A549 treated with dexamethasone at 1 μM for 4 hours (cell line): ENCODE measurements at places on chromosomes 13 and 19. TPM values are rescaled to one million over a fixed set of nuclear protein-coding genes. Genes with fewer than 3 reads are reported as not detected.

Gene PRX
- 1.2 to 1.3 TPM (median 1.3 TPM) in 5 replicates for total RNA-seq

Gene SLC25A23
- 15.0 to 23.2 TPM (median 20.4 TPM) in 5 replicates for total RNA-seq

Gene ZNRF4
- total RNA-seq, result not detected in 5 replicates

Gene ZNF382
- total RNA-seq, result 0.05 to 0.07 TPM (median 0.06 TPM) in 4 of 5 replicates, not detected in the other

Gene DKKL1
- 0.30 to 0.76 TPM (median 0.55 TPM) in 5 replicates for total RNA-seq

Gene MBD3L3
- not detected in 5 replicates for total RNA-seq

Gene TEX26
- not detected in 5 replicates for total RNA-seq

Gene IZUMO4
- 0.30 to 0.73 TPM (median 0.47 TPM) in 5 replicates for total RNA-seq

Gene ICAM5
- 0.19 to 0.93 TPM (median 0.81 TPM) in 5 replicates for total RNA-seq

Gene PSG2
- total RNA-seq, result not detected in 5 replicates

Gene APOC4
- not detected in 5 replicates for total RNA-seq

Gene DNAAF3
- 3.2 to 7.0 TPM (median 5.7 TPM) in 5 replicates for total RNA-seq

Gene CCDC159
- total RNA-seq, result 4.0 to 4.7 TPM (median 4.3 TPM) in 5 replicates
